H1 (cell line): ENCODE measurements at places on chromosomes 16 and 17. TPM values are rescaled to one million over a fixed set of nuclear protein-coding genes. Genes with fewer than 3 reads are reported as not detected.

Gene SLC12A3
- not detected in 2 replicates for total RNA-seq

Gene FOXN1
- not detected in 2 replicates for total RNA-seq

- no peak overlapping the region for H3K4me3 ChIP-seq
- peaks cover 86% of the 10 kb centered on the region for H3K27me3 ChIP-seq
Measured at GRCh38 chr16:73026754-73027684, 20.9 kb downstream of the ZFHX3 start.

- peaks cover 41% of the 10 kb centered on the region for H3K27me3 ChIP-seq
- no peak for DNase-seq
- H3K4me1 ChIP-seq = peaks cover 15% of the 10 kb centered on the region
- H3K4me3 ChIP-seq = peak overlapping the region; percentile 32
- H3K27ac ChIP-seq = no peak overlapping the region
- no peaks in the 10 kb centered on the region for H3K36me3 ChIP-seq
Measured at GRCh38 chr16:1333854-1334700, 632 bp downstream of the BAIAP3 start.

GRCh38 chr16:70440009-70440692, 1.3 kb upstream of the ST3GAL2 start:
- no peak for DNase-seq
- no peaks in the 10 kb centered on the region for H3K36me3 ChIP-seq
- H3K27ac ChIP-seq = no peak overlapping the region
- peaks cover 23% of the 10 kb centered on the region for H3K4me1 ChIP-seq

Gene AXIN2
- total RNA-seq = 31.7 and 33.4 TPM in 2 replicates

DNA sequence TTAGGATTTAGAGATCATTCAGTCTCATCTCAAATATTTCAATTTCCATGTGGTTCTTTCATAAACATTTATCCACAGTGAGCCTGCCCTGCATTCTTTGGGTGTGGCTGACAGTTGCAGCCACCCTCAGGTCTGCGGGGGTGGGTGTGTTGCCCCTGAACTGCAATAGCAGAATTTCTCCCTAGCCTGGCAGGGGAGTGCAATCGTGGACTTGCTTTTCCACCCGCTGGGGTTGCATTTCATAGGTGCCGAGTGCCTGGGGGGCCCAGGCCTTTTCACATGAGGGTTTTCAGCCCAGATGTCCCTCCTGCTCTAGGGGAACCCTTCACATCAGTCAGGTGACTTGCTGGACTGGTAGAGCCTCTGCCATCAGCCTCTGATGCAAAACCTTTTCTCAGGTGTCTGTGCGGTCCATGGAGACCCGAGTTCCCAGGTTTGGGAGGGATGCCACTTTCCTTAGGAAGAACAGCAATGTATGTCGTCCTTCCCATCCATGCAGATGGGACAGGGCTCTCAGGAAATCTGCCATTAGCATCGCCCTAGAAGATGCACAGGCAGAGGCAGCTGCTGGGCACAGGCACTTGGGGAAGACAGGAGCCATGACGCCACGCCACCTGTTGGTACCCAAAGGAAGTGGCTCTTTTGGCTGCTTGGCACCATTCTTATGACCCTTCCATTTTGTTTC, 2.4 kb upstream of the USP36 start:
- DNase-seq = no peak
- no peaks in the 10 kb centered on the region; the same call in 1 of the 2 replicates for H3K36me3 ChIP-seq
- peaks cover 6% of the 10 kb centered on the region for H3K4me1 ChIP-seq
- H3K4me3 ChIP-seq = no peak overlapping the region
- H3K27ac ChIP-seq = no peak overlapping the region

DNA sequence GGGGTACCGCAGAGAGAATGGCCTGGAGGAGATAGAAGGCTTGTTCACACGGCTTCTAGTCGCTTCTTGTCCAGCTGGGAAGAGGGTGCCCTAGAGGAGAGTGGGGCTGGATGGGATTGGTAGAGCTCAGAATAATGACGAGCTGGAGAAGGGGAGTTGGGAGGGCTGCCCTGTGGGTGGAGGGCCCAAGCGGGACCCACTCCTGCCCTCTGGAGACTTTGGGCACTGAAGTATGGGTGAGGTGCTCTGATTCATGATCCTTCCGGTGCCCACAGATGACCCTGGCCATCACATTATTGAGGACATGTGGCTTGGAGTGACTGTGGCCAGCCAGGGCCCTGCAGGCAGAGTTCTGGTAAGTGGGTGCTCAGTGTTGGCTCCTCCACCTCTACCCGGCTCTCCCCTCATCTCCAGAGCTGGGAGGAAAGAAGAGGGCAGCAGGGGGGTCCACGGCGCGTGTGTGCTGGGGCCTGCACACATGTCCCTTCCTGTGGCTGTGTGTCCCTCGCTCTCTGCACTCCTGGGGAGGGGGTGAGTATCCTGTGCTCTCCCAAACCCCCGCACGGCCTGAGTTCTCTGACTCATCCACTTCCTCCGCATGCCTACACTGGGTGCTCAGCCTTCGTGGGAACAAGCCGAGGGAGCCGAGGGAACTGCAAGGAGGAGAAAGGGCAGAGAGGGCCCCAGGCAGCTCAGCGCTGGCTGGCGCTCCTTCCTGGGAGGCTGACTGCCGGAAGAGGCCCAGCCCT, 8.5 kb downstream of the ITGA3 start:
- H3K27me3 ChIP-seq = no peaks in the 10 kb centered on the region
- no peak overlapping the region for H3K4me3 ChIP-seq
- H3K36me3 ChIP-seq = no peaks in the 10 kb centered on the region
- H3K4me1 ChIP-seq = no peaks in the 10 kb centered on the region
- H3K27ac ChIP-seq = no peak overlapping the region

- H3K27me3 ChIP-seq = no peaks in the 10 kb centered on the region
- no peaks in the 10 kb centered on the region for H3K4me1 ChIP-seq
- DNase-seq = no peak
- H3K4me3 ChIP-seq = no peak overlapping the region
- no peaks in the 10 kb centered on the region for H3K36me3 ChIP-seq
Measured at GRCh38 chr17:73365906-73366623, 54.3 kb upstream of the CDC42EP4 start.

Gene PSME3
- 223 and 224 TPM in 2 replicates for total RNA-seq

DNA sequence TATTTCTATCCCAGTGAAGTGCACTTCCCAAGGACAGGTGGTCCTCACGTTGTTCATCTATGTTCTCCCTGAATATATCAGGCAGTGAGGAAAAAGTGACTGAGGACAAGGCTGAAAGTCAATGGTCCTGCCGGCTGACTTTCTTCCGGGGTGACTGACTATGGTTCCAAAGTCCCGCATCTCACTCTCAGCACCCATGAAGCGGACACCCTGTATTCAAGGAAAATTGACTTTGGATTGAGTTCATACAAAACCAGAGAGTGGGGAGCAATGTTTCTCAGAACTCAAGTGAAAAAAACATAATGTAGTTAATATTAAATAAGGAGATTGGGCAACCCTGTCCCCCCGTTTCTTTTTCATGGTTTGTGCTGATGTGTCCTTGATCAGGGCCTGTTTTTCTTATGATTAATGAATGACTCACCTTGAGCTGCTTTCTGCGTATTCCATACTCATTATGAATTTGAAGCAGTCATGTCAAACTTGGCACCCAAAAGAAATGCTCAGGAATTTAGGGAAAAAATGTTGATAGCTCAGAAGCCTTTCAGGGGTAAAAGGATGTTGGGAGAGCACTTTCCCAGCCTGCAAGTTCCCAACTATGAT, 184.0 kb downstream of the CYLD start:
- no peaks in the 10 kb centered on the region for H3K4me1 ChIP-seq
- no peak overlapping the region for H3K4me3 ChIP-seq
- H3K27me3 ChIP-seq = no peaks in the 10 kb centered on the region
- no peak overlapping the region for H3K27ac ChIP-seq

Gene GNAO1
- total RNA-seq = 30.2 and 34.4 TPM in 2 replicates

GRCh38 chr16:81996664-81997509, 14.4 kb downstream of the SDR42E1 start:
- no peak overlapping the region for H3K4me3 ChIP-seq
- H3K27me3 ChIP-seq = no peaks in the 10 kb centered on the region
- H3K36me3 ChIP-seq = no peaks in the 10 kb centered on the region
- no peaks in the 10 kb centered on the region for H3K4me1 ChIP-seq

- no peaks in the 10 kb centered on the region for H3K4me1 ChIP-seq
- no peak overlapping the region for H3K27ac ChIP-seq
- H3K36me3 ChIP-seq = no peaks in the 10 kb centered on the region
- H3K27me3 ChIP-seq = no peaks in the 10 kb centered on the region
- H3K4me3 ChIP-seq = no peak overlapping the region
- DNase-seq = peak; percentile 63
Measured at GRCh38 chr16:49921791-49922456, 66.0 kb upstream of the ZNF423 start.

Gene ADAP2
- total RNA-seq = 0.76 and 1.1 TPM in 2 replicates

DNA sequence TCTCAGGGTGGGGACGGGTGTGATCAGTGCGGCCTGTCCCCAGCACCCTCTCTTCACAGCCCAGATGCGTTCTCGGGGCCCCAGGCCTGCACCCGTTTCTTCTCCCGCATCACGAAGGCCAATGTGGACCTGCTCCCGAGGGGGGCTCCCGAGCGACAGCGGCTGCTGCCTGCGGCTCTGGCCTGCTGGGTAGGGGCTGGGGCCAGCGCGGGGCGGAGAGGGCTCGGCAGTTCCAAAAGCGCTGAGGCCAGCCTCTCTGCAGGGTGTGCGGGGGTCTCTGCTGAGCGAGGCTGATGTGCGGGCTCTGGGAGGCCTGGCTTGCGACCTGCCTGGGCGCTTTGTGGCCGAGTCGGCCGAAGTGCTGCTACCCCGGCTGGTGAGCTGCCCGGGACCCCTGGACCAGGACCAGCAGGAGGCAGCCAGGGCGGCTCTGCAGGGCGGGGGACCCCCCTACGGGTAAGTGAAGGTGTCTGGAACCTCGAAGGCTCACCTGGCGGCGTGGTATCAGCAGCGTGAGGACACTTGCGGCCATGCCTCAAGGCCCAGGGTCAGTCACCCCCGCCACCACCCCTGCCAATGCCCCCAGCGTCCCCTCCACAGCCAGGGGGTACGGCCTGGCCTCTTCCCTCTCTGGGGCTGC, 4.4 kb downstream of the MSLN start:
- DNase-seq = no peak
- no peaks in the 10 kb centered on the region for H3K36me3 ChIP-seq
- H3K27ac ChIP-seq = no peak overlapping the region
- H3K4me3 ChIP-seq = no peak overlapping the region
- no peaks in the 10 kb centered on the region for H3K27me3 ChIP-seq
- peaks cover 8% of the 10 kb centered on the region; the same call in 1 of the 2 replicates for H3K4me1 ChIP-seq

GRCh38 chr17:81422776-81423697, 27.8 kb downstream of the BAHCC1 start:
- H3K4me3 ChIP-seq = no peak overlapping the region
- no peaks in the 10 kb centered on the region for H3K36me3 ChIP-seq
- no peak overlapping the region for H3K27ac ChIP-seq

DNA sequence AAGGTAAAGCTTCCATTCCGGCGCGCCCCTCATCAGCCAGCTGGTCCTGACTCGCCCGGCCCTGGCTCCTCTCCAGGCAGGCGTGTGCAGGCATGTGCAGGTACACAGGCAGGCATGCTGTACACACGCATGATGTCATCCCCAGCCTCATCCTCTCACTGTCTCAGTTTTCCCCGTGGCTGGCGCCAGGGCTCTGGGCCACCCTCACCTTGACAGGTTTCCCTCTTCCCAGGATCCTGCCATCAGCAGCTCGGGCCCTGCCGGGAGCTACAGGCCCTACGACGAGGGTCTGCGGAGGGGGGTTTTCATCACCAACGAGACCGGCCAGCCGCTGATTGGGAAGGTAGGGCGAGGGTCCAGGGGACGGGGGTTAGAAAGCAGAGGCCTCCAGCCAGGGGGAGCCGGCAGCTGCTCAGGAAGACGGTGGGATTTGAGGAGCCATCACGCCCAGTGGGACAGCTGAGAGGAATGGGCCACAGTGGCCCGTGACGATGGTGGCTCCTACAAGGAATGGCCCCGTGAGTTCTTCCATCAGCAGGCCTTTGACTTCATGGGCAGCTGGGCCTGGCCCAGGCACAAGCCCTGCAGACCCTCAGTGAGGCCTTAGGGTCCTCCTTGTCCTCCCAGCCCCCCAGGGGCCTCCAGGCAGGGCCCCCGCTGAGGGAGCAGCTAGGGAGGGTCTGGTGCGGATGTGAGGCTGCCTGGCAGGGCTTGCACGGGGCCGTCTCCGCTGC, 8.5 kb downstream of the GAA start:
- H3K27me3 ChIP-seq = no peaks in the 10 kb centered on the region
- H3K4me3 ChIP-seq = no peak overlapping the region
- no peak for DNase-seq
- peaks cover 6% of the 10 kb centered on the region for H3K4me1 ChIP-seq
- no peaks in the 10 kb centered on the region for H3K36me3 ChIP-seq

Gene ALG1
- total RNA-seq = 34.8 and 35.7 TPM in 2 replicates

GRCh38 chr16:50526249-50526648, 21.9 kb upstream of the NKD1 start:
- H3K4me1 ChIP-seq = no peaks in the 10 kb centered on the region
- no peaks in the 10 kb centered on the region for H3K36me3 ChIP-seq
- H3K4me3 ChIP-seq = no peak overlapping the region
- no peak overlapping the region for H3K27ac ChIP-seq
- H3K27me3 ChIP-seq = no peaks in the 10 kb centered on the region

DNA sequence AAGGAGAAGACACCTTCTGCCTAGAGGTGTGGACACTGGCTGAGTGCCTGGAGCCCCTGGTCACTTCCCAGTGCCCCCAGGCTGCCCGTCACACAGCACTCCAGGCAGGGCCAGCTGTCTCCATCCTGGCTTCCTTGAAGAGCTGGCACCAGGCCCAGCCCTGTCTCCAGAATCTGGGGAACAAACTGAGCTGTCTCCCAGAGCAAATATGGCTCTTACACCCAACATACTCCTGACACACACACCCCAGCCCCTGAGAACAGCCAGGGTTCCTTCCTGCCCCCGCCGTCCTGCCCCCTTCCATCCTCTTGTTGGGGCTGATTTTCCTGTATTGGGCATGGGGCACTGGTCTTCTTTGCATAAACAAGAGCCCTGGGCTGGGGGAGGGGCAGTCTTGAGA, 9.1 kb downstream of the NHERF1 start:
- H3K4me3 ChIP-seq = no peak overlapping the region
- H3K4me1 ChIP-seq = peaks cover 51% of the 10 kb centered on the region
- H3K27me3 ChIP-seq = no peaks in the 10 kb centered on the region
- DNase-seq = no peak
- H3K27ac ChIP-seq = no peak overlapping the region

DNA sequence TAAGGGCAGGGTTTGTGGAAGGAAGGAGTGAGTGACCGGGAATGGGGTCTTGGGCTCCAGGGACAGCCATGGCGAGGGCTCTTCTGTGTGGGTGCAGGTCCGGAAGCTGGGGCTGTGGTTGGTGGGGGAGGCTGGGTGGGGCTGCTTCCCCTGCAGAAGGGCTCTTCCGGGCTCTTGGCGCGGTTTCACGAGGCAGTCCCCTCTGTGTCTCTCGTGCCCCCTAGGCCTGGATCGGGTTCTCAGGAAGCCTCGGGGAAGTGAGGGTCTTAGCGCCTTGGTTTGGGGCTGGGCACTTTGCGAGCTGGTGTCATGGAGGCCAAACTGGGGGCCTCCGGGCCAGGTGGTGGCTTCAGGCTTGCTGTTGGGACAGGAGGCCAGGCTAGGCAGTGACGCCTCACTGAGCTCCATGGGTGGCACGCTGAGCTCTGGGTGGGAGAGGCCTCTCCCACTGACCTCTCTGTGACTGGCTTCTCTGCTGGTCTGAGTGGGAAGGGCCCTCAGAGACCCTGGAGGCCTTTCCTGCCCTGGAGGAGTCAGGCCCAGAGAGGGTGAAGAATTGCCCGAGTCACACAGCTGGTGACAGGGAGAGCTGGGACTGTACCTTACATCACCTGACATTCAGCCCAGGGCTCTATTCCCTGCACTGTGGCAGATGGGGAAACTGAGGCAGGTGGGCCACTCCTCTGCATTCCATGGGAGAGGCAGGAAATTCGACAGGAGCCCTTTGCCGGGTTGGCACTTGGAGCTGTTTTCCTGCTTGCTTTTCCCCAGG, 8.2 kb downstream of the ADCY7 start:
- H3K4me1 ChIP-seq = no peaks in the 10 kb centered on the region
- H3K27ac ChIP-seq = no peak overlapping the region
- no peak for DNase-seq
- no peaks in the 10 kb centered on the region for H3K27me3 ChIP-seq
- no peaks in the 10 kb centered on the region for H3K36me3 ChIP-seq
- H3K4me3 ChIP-seq = no peak overlapping the region
